ENCODE measurements at places on chromosomes 5 and 9. TPM values are rescaled to one million over a fixed set of nuclear protein-coding genes. Genes with fewer than 3 reads are reported as not detected.
A peak's percentile ranks its signal among the peaks of the same experiment; 100 is the strongest.

- DNase-seq = no peak
Observed at GRCh38 chr5:132839426-132840301, 9.2 kb upstream of the SHROOM1 start.

- peak; percentile 77 for DNase-seq
Observed at GRCh38 chr5:41856644-41857491, 13.4 kb downstream of the OXCT1 start.

DNA sequence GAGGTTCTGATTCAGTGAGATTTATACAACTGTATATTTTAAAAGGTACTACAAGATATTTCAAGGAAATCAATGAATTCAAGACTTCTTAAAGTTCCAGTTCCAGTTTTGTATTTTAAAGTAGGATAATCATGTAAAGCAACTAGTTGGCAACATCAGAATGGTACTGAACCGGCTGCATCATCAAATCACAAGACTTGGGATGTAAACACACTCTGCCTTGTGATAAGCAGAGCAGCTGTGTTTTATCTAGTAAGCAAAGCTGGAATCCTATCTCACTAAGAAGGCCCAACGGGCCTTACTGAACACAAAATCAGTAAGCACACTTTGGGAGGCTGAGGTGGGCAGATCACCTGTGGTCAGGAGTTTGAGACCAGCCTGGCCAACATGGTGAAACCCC, 327.2 kb upstream of the NREP start:
- no peak for DNase-seq

DNA sequence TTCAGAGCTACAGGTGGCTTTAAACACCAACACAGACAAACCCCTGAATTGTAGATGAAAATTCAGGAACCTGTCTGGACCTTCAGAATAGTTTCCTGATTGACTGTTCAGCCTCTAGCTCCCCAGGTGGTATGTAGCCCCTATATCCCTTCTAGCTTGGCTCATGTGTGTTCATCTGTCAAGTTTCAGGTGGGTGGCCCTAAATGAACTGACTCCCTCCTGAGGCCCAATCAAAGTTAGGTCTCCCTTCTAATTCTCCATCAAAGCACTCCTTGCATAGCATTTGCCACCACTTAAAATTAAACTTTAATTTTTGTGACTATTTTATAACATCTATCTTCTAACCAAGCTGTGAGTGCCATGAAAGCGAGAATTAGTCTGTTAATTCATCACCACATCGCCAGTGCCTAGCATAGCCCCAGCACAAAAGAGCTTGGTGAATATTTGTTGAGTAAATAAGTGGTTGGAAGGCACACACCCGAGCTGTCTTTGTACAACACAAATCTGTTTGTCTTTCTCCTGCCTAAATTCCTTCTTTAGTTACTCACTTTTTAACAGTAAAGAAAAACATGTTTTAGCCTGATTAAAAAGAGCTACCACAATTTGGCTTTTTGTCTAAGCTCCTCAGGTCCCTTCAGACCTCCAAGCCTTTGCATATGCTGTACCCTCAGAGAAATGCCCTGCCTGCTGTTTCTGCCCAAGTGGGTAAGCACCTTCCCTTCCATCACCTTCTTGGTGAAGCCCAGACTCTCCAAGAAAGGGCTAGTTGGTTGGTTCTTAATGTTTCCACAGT, 138.1 kb upstream of the HMHB1 start:
- DNase-seq = no peak

DNA sequence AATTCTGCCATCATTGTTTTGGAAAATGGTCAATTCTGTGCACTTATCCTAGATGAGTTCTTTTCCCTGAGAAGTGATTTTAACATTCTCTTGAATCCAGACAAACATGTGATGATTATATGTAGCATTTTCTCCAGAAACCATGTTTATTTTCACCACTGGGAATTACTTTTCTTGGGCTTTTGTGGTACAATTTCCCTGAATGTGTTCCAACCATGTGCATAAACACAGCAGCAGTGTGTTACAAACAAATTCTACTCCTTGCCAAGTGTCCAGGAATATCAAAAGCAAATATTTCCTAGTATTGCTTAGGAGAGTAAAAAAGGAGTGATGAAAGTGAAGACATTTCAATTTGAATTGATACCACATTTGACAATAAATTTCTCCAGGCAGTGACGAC, 50.4 kb downstream of the NXNL2 start:
- no peak for DNase-seq

DNA sequence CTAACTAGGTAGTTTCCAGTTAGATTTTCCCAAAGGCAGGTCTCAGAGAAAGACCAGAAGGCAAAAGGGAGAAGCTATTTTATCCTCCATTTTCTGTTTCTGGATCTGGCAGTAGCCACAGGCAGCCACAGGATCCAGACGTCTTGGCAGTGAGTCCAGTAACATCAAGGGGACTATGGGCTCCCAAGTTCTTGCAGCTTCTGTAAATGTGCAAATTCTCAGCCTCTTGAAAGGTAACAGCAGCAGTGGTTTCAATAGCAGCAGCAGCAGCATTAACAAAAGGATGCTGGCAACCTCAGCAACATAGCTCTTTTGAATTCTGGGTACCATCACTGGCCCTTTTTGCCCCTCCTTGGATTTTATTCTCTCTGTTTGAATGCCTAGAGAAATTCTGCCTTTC, 27.1 kb upstream of the IL33 start:
- DNase-seq = no peak

- peak; percentile 70 for DNase-seq
Observed at GRCh38 chr9:78031893-78032729, 500 bp upstream of the GNAQ start.

- no peak for DNase-seq
Observed at GRCh38 chr9:85942913-85943709, 2.2 kb downstream of the NAA35 start.

DNA sequence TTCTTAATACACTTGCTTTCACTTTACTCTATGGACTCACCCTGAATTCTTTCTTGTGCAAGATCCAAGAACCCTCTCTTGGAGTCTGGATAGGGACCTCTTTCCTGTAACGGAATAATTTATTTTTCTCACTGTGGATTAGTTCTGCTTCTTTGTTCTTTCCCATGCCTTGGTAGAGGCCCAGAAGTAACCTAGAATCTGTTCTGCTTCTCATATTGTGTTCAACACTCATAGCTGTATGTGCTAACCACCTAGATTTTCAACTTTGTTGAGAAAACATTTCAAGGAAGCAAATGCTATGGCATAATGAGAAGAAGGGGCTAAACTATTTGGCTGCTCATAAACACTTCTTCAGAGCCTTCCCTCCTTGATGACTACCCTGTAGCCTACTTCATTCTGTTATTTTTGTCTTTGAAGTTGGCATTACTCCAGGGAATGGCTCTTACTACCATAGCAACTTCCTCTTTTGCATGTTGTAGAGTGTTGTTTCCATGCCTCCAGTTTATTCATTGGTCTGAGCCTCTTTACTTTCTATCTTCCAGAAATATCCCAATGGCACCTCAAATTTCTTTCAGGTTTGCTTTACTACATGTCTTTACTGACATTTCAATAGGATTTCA, 74.3 kb downstream of the KIAA0825 start:
- DNase-seq = no peak

DNA sequence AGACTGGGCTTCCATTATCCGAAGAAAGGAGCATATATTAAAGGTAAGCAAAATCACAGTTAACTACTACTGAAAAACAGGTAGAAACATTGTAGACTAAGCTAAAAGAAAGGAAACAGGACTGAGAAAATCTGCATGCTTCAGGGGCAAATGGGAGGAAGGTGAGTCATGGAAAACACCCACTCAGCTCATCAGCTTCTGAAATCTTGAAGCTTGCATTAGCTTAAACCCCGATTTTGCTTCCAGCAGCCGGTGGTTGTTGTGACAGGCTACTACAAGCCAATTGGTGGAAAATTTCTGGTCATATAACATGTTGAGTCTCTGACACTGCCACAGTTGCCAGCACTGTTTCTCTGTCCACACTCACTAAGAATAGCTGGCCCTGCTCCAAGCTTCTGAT, 179.6 kb upstream of the PUM3 start:
- no peak for DNase-seq

DNA sequence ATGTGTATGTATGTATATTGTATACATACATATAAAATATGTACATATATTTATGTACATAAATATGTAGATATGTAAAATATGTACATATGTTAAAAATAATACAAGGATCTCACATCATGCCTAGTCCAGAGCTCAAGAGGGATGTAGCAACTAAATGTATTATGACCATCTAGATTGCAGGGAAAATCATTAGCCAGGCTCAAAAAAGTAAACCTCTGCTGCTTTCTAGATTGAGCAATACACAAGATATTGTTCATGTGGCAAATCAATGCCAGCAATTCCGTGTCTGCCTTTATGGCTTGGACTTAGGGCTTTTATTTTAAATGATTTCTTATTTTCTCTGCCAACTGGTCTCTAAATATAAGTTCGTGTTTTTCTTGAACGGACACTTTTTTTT, 65.2 kb downstream of the RAI14 start:
- no peak for DNase-seq

- no peak for DNase-seq
Observed at GRCh38 chr9:121976751-121977150, 116.4 kb downstream of the TTLL11 start.

DNA sequence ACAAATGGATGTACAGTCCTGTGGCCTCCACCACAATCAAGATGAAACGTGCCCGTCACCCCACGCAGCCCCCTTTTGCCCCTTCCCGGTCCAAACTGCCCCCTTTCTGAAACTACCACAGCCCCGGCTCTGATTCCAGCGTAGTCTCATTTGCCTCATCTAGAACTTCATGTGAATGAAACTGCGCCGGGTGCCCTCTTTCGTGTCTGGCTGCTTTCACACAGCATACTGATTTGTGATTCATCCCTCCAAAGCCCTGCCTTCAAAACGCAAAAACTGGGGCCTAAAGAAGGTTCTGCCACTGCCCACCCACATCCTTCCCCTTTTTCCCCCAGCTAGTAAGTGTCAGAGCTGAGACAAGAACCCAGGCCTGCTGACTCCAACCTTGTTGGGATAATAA, 31.5 kb upstream of the NCS1 start:
- no peak for DNase-seq

DNA sequence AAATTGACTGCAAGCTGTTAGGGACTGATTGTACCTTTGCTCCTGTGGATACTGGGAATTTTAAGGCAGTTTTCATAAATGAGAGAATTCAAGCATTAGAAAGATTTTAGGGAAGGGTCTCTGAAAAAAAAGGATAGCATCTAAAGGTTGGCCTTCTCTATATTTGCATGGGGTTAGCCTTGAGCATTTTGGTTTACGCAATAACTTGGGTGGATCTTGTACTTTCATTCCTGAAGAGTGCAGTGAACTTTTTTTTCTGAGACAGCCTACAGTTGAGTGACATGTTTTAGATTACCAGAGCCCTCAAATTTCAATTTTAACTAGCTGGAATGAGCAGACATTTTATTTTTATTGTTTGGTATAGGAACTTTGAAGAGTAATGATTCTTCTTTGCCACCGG, 91.6 kb upstream of the NR3C1 start:
- DNase-seq = no peak

GRCh38 chr5:112693301-112693700, 44.4 kb upstream of the APC start:
- DNase-seq = no peak

DNA sequence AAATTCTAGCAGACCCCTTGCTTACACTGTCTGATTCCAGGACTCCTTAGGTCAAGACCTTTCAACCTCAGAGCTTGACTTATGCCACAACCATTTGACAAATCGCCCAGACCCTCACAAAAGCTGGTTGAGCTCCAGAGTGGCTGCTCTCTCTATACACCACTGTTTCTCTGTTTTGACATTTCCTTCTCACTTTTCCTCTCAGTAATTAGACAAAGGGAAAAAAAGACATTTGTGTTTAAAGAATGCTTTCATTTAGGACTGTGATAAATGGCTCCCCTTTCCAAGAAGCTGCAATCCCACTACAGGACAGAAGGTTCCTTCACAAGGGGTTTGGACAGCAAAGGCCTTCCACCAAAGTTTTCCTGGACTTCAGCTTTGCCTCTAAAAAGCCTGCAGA, 601.3 kb downstream of the NR2F1-AS1 start:
- DNase-seq = no peak

DNA sequence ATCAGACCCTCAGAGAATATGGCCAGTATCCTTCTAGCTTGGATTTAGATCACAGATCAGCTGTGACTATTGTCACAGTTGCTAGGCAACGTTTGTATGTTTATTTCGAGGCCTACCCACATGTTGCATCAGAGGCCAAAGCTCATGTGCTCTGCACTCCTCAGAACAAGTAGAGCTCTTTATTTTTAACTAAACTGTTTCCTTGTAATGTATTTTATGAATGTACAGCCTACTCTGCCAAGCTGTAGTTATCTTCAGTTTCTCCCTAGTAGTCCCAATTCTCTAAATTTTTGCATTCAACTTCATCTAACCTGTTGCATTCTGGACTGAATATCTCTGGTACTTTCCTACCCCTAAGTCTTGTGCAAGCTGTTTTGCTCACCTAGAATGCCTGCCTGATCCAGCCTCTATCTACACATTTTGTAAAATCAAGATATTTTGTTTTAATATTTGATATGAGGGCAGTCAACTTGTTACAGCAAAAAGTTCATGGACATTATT, 52.8 kb downstream of the CAST start:
- DNase-seq = peak; percentile 59

- DNase-seq = no peak
Observed at GRCh38 chr5:74145951-74146350, 494.6 kb downstream of the ENC1 start.

GRCh38 chr9:134560654-134561053, 80.9 kb upstream of the COL5A1 start:
- no peak for DNase-seq

- no peak for DNase-seq
Observed at GRCh38 chr5:16427587-16427986, 38.0 kb downstream of the ZNF622 start.

DNA sequence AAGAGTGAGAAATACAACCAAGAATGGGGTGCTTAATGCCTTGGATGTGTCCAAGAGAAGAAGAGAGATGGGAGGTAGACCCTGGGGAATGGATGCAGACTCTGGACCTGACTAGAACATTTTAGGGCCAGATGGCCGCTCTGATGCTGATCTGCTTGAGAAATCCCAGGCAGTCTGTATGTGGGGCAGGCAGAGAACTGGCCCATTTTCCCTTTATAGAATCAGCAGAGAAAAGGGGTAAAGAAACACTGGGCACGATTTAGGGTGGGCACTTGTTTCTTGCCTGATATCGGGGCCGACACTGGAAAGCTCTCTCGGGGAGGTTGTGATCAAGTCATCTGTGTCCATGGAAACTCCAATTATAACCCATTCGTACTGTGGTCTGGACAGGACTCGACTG, 118.5 kb upstream of the FSTL4 start:
- no peak for DNase-seq

The HAPLN1 gene
- not detected for total RNA-seq

The ARSB gene
- 4.2 TPM for total RNA-seq

The KIF24 gene
- 0.22 TPM for total RNA-seq

The LEAP2 gene
- total RNA-seq = 8.8 TPM

The BARHL1 gene
- total RNA-seq = not detected

The TLX3 gene
- not detected for total RNA-seq

The PTTG1 gene
- total RNA-seq = 9.2 TPM

The IL17B gene
- total RNA-seq = not detected

The TTC23L gene
- 0.47 TPM for total RNA-seq

The RASGEF1C gene
- total RNA-seq = not detected

The C5orf47 gene
- not detected for total RNA-seq

All from CD4-positive, alpha-beta memory T cell (primary cell).